Immature natural killer cell (primary cell): ENCODE measurements at places on chromosomes 3 and 15. TPM values are rescaled to one million over a fixed set of nuclear protein-coding genes. Genes with fewer than 3 reads are reported as not detected.

DNA sequence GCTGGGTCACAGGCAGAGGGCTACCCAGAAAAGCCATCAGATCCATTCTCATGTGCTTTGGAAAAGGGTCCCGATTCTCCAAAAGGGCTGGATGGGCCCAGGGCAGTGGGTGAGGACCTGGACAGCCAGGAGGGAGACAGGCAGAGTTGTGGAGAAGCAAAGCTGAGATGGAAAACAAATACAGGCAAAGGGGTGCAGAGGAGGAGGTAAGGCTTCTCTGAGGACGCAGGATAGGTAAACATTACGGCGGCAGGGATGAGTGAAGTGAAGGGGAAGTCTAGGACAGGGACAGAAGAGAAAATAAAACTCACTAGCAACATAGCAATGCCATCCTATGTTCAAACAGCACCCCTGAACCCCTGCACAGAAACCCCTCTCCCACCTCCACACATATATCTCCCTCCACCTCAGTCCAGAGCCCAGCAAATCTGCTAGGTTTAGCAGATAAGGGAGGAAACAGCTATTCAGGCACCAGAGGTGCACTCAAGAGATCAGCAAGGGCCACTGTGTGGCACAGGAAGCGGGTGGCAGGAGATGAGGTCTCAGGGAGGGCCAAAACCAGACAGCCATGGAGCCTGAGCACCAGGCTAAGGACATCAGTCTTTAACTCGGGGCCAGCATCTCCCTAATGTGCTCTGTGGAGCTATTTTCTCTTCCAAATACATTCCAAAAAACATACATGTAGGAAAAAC is 51.3 kb downstream of the HOMER2 start:
- DNase-seq, result no peak

DNA sequence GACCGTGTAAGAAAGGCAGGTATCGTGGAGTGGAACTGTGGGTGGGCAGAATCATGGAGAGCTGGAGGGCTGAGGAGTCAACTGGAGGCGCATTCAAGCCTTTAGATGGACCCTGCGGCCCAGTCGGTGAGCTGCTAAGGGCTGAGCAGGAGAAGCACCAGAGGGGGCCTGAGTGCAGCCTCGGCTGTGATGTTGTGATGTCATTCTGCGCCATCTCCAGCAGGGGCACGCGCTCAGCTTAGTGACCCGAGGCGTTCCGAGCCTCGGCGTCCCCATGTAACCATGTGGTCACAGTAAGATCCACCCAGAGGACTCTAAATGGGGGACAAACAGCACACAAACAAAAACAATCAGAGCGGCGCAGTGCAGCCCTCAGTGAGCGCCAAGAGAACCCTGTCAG is 76.8 kb downstream of the VGLL4 start:
- no peak for DNase-seq

GRCh38 chr3:131975047-131975446 is 59.8 kb downstream of the CPNE4 start:
- no peak for DNase-seq

- DNase-seq, result peak; percentile 72
Measured at GRCh38 chr15:41772720-41773331, 1.5 kb upstream of the MAPKBP1 start.

GRCh38 chr3:120928991-120929390 is 21.0 kb downstream of the STXBP5L start:
- no peak for DNase-seq

DNA sequence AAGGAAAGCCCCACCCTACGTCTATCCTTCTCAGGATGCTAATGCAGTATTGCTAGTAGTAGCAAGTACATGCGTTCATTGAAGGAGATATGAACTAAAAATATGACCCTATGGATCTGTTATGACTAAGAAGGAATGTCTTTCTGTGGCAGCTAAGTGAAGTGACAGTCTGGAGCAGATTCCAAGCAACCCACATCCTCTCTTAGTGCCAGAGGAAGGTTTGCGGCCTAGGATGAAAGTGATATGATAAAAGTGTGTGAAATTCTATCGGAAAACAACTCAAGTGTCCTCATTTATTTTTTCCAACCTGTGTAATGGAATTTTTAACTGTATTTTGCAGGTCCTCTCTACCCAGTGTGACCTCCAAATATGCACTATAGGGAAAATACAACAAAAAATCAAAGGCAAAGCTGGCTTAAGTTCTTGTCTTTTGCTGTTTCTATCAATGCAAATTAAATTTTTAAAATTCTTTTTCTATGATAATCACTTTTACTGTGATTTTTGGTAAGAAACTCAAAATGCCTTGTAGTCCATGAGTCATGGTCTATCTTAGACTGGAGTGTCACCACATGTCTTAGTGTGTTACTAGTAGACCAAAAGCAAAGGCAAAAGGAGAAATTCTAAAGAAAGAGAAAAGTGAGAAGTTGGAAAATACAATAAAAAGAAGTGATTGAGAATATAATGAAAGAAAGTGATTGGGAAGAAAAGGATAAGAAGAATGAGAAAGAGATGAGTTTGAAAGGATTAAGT is 161.2 kb upstream of the TMCO5A start:
- no peak for DNase-seq

DNA sequence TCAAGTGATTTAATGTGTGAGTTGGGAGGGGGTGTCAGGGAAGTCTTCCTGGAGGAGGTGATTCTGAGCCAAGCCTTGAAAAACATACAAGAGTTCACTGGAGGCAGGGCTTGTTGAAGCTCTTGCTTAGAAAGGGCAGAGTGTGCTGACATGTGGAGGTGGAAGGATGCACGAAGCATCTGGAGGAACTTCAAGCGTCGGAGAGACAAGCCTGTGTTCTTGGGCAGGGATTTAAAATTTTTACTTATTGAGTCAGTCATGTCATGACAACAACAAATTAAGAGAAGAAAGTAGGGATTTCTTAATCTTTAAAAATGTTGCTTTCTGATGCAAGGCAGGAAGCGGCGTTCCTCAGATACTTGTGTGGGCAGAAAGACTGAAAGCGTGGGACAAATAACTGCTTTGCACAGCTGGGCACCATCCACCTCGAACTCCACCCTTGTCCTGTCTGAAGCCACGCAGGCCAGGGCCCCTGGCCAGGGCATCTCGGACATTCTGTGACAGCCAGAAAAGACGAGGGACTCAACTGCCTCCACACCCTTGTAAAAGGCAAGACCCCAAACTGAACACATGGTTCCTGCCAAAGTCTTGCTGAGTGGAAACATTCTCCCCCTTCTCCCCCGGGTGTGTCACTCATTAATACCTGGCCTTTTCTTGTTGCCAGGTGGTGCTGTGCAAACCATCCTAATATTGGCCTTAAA is 6.9 kb upstream of the IL16 start:
- DNase-seq, result no peak

DNA sequence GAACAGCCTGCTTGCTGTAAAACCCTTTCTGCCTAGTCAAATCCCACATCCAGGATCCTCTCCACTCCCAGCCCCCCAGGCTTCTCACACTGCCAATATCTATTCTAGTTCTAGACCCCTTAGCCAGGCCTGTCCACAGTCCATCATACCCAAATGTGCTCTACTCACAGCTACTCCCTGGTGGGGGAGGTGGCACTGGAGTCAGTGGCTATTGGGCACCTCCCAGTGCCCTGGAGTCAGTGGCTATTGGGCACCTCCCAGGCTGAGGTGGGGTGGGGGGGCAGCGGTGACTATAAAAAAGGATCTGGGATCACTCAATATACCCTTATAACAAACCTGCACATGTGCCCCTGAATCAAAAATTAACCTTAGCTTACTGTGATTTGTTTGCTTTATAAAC is 773 bp upstream of the DISP2 start:
- no peak for DNase-seq

DNA sequence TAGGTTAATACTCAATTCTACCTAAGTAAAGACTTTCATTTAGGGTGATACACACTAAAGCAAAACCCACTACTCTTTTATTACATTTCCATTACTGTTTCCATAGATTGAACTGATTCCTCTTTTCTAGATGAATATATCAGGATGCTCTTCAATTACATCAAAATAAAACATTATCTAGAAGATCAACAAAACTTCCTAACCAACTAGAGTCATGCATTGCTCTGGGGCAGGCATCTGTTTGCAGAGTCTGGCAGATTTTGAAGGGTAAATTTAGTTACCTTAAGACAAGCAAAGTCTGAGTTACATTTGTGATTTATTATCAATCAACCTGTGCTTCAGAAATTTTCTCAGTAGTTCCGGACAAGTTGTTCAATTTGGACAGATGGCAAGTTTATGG is 117.1 kb downstream of the NEK11 start:
- no peak for DNase-seq

DNA sequence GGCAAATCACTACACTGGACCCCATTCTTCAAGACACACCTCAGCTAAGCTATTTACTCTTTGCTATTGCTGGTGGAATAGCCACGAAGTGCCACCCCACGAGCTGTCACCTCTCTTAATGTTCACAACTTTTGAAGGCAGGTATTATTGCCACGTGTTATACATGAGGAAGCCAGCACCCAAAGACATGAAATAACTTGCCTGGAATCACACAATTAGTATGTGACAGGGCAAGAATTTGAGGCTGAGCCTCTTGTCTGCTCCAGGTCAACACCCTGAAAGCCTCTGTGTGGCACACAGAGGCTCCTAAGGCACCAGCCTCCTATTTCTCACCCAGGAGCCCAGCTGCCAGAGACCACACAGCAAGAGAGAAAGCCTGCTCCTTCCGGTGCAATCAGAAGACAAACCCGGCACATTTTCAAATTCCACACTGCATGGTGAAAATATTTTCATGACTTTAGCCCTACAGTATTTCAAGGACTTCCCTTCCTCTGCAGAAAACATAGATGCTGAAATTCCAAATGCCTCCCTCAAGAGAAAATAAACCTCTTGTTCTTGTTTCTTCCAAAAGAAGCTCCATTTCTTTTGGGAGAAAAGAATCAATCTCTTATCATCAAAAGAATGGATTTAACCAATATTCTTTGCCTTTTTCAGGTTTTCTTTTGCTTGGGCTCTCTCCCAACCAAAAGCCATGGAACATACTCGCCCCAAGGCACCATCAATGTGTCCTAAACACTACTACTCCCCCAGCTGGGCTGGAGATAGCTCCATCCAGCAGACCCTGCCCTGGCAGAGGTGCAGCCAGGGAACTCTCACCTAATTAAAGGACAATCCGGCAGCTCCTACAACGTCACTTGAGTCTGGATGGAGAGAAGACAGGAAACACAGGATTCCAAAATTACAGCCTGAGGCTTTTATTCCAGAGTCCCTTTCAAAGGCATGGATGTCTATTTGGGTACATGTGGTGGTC is 84.7 kb upstream of the THBS1 start:
- DNase-seq, result no peak

DNA sequence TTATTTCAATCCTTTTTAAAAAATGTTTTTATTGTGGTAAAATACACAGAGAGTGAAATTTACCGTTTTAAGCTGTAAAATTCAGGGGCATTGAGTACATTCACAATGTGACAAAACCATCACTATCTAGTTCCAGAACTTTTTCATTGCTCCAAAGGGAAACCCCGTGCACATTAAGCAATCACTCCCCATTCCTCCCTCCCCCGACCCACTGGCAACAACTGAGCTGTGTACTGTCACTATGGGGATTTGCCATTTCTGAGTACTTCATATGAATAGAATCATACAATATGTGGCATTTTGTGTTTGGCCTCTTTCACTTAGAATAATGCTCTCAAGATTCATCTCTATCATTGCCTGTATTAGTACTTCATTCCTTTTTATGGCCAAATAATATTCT is 45.5 kb upstream of the BOC start:
- DNase-seq, result no peak

- DNase-seq, result no peak
Measured at GRCh38 chr3:122498152-122498551, 16.6 kb downstream of the KPNA1 start.

- DNase-seq, result peak; percentile 35
Measured at GRCh38 chr3:16476636-16477035, 36.9 kb downstream of the RFTN1 start.

DNA sequence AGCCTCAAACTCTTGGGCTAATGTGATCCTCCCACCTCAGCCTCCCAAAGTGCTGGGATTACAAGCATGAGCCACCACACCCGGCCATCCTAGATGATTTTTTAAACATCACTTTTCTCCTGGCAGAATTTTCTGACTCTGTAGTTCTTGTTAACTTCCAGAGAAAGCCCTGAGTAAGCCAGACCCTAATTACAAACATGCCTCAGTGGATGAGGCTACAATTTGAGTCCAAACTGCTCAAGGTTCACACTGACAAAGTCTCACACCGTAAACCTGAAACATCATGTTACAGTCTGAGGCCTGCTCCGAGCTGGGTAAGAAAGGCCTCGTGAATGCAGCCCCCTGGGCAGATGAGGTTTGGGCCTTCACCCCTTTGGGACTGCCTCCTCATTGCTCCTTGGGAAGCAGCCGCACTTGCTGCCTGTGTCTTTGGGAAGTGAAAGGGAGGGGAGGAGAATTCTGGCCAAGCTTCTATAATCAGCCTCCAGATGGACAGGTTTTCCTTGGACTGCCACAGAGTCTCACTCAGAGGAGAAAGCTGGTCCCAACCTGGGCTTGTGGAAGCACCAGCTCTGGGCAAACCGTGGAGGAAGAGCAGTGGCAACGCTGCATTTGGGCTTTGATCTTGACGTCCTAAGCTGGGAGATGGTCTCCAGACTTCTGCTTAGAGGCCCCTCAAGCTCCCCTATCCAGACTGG is 46.0 kb downstream of the CA12 start:
- no peak for DNase-seq

- DNase-seq, result no peak
Measured at GRCh38 chr3:152517502-152517901, 248.8 kb downstream of the MBNL1 start.

The PLSCR1 gene
- polyA plus RNA-seq, result 52.8 TPM

The CTDSPL gene
- polyA plus RNA-seq, result not detected

The CACNA2D3 gene
- polyA plus RNA-seq, result 0.39 TPM

The EAF1 gene
- polyA plus RNA-seq, result 14.6 TPM

The PTX3 gene
- polyA plus RNA-seq, result not detected

The EOGT gene
- 3.2 TPM for polyA plus RNA-seq

The ITPKA gene
- not detected for polyA plus RNA-seq

The SEC11A gene
- polyA plus RNA-seq, result 210 TPM

The LMAN1L gene
- not detected for polyA plus RNA-seq

The FBN1 gene
- not detected for polyA plus RNA-seq

The SPINK8 gene
- not detected for polyA plus RNA-seq

The GREM1 gene
- polyA plus RNA-seq, result not detected

The PRKCD gene
- polyA plus RNA-seq, result 36.8 TPM

The CKMT1A gene
- not detected for polyA plus RNA-seq

The ARPP21 gene
- not detected for polyA plus RNA-seq

The ALDH1L1 gene
- polyA plus RNA-seq, result not detected

The SPG11 gene
- 22.0 TPM for polyA plus RNA-seq
